ENCODE measurements at places on chromosomes 12 and 14.

DNA sequence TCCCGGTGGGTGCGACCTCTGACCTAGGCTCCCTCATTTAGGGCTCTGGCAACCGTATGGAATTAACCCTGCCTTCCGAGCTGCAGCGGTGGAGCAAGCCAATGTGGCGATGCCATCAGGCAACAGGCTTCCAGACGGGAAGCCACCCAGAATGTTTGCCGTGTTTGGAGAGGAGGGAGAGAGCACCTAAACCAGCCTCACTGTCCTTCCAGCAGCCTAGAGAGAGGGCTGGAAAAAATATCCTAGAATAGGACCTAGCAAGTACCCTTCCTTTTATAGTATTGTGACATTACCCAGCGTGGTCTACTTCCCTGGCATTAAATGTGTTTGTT is 287 bp upstream of the SLC2A13 start:
- DNase-seq, result no peak

DNA sequence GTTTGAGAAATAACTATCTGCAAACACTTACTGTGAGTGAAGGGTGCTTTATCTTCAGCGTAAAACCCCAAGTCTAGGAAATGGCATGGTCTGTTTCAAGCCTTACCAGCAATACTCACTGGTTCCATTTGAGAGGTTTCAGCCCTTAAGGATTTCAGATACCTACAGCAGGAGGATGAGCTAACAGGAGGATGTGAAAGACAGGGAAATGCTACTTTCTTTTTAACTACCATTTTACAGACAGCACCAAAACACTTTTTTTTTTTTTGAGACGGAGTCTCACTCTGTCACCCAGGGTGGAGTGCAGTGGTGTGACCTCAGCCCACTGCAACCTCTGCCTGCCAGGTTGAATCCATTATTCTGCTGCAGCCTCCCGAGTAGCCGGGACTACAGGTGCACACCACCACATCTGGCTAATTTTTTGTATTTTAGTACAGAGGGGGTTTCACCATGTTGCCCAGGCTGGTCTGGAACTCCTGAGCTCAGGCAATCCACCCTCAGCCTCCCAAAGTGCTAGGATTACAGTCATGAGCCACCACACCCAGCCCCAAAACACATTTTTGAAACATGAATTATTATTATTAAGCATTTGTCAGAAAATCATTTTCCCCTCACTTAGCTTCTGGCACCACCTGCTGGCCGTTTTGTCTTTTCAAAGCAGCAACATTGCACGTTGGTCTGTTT is 4.6 kb downstream of the MTRFR start:
- DNase-seq, result peak; percentile 77

DNA sequence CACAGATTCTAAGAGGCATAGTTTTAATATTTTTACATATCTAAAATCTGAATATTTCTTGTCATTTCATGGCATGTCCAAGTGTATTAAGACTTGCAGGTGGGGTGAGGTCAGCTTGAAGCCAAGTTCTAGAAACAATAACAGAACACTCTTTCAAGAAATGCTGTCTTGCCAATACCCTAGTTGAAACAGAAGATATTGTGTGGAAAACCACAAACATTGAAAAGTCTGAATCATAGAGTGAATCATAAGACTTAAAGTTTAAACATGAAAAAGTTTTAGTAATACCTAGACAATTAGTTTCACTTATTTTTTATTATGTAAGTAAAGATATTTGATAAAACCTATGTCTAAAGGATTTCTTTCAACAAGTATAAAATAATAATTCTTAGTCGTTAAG is 191.5 kb upstream of the CAND1 start:
- DNase-seq, result no peak

- no peak for DNase-seq
These were observed 43.0 kb upstream of the MANSC4 start for GRCh38 chr12:27823038-27823437.

DNA sequence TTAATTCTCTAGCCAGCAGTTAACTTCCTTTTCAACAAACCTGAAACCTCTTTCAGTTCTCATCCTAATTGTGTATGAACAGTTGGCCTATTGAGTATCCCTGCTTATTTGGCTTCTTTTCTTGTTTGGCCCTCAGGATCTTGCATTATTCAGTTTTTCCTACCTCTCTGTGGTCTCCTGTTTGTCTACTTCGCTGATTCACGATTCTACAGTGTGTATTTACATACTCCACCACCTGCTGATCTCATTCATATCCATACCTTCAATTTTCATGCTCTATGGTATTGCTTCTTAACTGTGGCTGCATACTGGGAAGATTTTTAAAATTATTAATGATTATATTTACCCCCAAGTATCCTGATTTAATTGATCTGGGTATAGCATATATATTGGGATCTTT is 56.4 kb downstream of the RASSF9 start:
- no peak for DNase-seq

DNA sequence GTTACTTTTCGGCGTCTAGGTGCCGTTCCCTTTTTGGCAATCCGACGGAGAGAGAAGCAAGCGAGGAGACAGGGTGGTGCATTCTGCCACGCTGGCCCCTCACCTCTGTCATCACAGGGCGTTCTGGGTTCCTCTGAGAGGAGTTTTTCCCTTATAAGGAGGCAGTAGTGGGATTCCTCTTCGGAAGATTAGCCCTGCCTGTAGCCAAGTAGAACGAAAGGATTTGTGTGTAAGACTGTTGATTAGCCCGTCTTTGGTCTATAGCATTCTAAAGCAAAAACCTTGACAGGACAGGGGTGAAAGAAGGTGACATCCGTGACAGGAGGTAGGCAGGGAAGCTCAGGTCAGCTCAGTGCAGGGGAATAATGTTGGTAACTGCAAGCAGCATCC is 9.1 kb upstream of the NEMF start:
- peak; percentile 73 for DNase-seq

DNA sequence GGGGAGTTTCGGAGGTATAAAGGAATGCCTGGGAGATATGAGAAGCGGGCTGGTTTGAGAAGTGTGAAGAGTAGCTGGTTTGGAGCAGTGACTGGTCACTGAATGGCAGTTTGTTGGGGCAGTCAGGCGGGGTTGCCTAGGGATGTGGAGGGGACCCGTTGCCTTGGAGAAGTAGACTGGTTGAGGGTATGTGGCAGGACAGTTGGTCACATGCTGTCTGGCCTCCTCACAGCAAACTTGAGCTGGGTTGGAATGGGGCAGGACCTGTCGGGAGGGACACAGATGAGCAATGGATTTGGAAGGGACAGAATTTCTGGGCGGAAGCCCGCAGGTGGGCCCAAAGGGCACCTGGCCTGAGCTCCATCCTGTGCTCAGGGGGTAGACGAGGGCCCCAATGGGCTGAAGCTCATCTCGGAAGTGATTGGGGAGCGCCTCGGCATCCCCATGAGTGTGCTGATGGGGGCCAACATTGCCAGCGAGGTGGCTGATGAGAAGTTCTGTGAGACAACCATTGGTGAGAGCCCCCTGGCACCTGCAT is 2.2 kb downstream of the GPD1 start:
- no peak for DNase-seq

DNA sequence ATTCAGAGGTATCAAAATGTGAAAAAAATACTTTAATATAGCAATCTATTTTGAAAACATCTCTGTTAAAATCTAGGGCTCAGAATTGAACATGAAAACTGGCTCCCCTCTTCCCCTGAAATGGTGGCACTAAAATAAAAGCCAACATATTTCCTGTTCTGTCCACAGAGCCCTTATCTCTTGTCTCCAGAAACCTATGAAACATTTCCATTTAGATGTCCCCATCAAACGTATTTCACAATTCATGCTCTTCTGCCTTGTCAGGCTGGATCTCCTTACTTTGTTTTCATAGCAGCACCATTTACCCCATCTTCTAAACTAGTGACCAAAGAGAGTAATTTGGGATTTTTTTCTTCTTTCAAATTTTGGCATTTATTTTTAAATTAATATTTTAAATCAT is 42.4 kb downstream of the PDE3A start:
- DNase-seq, result no peak

- DNase-seq, result no peak
These were observed 28.8 kb upstream of the DLGAP5 start for GRCh38 chr14:55220230-55220629.

DNA sequence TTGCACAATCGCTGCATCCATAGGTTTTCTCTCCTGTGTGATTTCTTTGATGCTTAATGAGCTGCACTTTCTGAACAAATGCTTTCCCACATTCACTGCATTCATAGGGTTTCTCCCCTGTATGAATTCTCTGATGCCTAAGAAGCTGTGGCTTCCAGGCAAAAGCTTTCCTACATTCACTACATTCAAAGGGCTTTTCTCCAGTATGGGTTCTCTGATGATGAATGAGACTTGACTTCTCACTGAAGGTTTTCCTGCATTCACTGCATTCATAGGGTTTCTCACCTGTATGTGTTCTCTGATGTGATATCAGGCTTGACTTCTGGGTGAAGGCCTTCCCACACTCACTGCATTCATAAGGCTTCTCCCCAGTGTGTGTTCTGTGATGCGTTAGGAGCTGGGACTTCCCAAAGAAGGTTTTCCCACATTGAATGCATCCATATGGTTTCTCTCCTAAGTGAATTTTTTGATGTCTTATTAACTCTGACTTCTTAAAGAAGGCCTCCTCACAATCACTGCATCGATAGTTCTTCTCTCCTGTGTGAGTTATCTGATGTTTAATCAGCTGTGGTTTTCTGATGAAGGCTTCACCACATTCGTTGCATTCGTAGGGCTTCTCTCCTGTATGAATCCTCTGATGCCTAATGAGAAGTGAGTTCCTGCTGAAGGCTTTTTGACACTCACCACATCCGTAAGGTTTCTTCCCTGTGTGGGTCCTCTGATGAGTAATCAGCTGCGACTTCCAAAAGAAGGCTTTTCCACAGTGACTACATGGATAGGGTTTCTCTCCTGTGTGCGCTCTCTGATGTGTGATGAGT is 30.3 kb downstream of the ZNF605 start:
- no peak for DNase-seq

- no peak for DNase-seq
These were observed 49.7 kb downstream of the TRMT5 start for GRCh38 chr14:60931218-60931617.

DNA sequence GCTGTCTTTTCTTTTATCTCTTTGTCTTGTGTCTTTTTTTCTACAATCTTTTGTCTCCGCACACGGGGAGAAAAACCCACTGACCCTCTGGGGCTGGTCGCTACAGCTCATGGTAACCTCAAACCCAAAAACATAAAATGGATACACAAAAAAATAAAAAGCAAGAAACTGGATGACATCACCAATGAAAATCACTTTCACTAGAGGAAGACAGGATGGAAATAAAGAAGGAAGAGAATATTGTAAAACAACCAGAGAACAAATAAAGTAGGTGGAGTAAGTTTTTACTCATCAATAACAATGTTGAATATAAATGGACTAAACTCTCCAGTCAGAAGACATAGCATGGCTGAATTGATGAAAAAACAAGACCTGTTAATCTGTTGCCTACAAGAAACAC is 17.6 kb downstream of the MIPOL1 start:
- no peak for DNase-seq

- DNase-seq, result no peak
These were observed 232.1 kb downstream of the NAV3 start for GRCh38 chr12:78062786-78063185.

- DNase-seq, result peak; percentile 48
These were observed 17.3 kb upstream of the TMPRSS12 start for GRCh38 chr12:50825372-50825838.

DNA sequence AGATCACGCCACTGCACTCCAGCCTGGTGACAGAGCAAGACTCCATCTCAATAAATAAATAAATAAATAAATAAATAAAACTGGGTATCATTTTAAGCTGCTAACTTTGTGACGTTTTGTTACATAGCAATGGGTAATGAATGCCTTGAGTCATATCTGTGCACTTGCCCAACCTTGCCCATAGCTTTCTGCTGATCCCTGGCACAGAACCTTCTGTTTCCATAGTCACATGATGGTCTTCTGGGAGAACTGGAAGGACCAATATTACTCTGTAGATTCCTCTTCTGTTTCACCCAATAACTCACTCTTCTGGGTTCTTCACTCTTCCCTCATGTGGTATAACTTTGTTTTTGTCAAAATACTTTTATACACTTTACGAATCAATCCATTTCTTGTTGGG is 140.8 kb downstream of the SCARB1 start:
- DNase-seq, result no peak

- DNase-seq, result peak; percentile 40
These were observed 921.8 kb downstream of the VRK1 start for GRCh38 chr14:97718886-97719442.

- DNase-seq, result no peak
These were observed 170.5 kb upstream of the GARIN2 start for GRCh38 chr14:67018720-67019119.

- DNase-seq, result no peak
These were observed 54.7 kb upstream of the DDX11 start for GRCh38 chr12:31018790-31019505.

DNA sequence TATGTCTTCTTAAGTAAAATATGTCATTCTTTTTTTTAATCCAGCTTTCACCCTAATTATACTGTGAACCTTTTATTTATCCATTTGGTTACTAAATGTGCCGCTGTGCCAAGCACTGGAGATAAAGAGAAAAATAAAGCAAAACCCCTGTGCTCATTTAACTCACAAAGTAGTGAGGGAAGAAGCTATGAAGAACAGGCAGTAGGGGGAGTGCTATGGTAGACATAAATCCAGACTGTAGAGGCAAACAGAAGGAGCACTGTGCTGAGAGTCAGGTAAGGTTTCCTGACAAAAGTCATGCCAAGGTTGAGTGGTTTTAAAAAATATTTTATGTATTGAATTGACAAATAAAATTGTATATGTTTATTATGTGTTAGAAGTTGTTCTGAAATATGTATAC is 188.5 kb upstream of the SYT10 start:
- DNase-seq, result no peak

- DNase-seq, result no peak
These were observed 19.8 kb downstream of the PLEK2 start for GRCh38 chr14:67392123-67392522.

GRCh38 chr12:50508970-50509663 is 4.3 kb downstream of the DIP2B start:
- no peak for DNase-seq

GRCh38 chr14:71194251-71194650 is 287.0 kb downstream of the PCNX1 start:
- DNase-seq, result no peak

- DNase-seq, result no peak
These were observed 220.6 kb upstream of the RGS6 start for GRCh38 chr14:71711619-71712018.

DNA sequence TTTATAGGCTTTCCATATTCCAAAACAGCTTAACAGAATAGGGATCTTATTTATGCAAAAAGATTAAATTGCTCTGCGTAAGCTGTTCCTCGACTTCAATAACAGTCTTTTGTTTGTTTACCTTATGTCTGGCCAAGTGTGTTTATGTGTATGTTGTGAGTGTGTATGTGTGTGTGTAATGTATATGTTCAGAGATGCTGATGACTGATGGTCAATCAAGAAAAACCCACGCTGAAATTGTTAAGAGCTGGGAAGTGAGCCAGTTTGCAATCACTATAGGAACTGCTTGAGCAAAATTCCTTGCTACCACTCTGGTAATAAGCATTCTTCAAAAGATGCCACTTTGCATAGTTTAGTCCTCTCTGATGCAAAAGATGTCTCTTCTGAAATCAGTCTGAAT is 59.6 kb downstream of the PRKD1 start:
- DNase-seq, result no peak
